ENCODE measurements at places on chromosomes 7 and 10.

- DNase-seq: no peak
Observed at GRCh38 chr7:42961170-42961569, 29.0 kb downstream of the MRPL32 start.

DNA sequence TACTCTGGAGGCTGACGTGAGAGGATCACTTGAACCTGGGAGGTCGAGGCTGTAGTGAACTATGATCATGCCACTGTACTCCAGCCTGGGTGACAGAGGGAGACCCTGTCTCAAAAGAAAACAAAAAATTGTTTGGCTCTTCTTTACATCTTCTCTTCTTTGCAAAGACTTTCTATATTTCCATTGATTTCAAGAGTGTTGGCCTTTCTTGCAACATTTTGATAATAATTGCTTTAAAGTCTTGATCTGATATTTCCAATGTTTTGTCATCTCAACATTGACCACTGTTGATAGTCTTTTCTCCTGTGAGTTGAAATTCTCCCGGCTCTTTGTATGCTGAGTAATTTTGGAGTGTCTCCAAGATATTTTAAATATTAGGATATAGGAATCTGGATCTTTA, 17.8 kb upstream of the CLDN4 start:
- DNase-seq: no peak

GRCh38 chr7:101487105-101487458, 124.4 kb downstream of the COL26A1 start:
- DNase-seq: no peak

GRCh38 chr10:69630651-69631400, 779 bp downstream of the FAM241B start:
- DNase-seq: no peak

- no peak for DNase-seq
Observed at GRCh38 chr7:150737265-150738055, at the start of gene GIMAP5. GIMAP5 (plus strand) TSS chr7:150737418; CDS start chr7:150740885, 3,467 bp downstream.

- DNase-seq: no peak
Observed at GRCh38 chr7:92423710-92424131, 23.6 kb upstream of the GATAD1 start.

- no peak for DNase-seq
Observed at GRCh38 chr10:104254493-104255310, at the start of gene GSTO1. GSTO1 (plus strand) TSS chr10:104254892; CDS start chr10:104254929, 37 bp downstream.

DNA sequence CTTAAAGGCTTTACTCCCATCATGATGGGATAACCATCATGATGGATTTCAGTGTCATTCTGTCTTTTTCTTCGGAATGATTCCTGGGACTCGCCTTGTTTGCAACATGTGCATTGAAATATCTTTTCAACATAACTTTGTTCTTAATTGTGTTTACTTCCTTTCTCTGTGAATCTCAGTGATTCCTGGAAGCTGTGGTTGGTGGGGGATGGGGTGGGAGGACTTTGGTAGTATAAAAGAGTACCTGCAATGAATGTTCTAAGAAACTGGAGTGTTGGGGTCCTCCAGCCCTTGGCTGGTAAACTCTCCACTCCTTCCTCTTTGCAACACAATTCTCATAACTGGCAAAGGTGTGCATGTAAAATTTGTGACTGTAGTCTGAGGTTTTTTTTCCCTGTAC, 11.5 kb upstream of the SH2D4B start:
- no peak for DNase-seq

- no peak for DNase-seq
Observed at GRCh38 chr10:21754410-21755011, 220.5 kb downstream of the MLLT10 start.

- DNase-seq: no peak
Observed at GRCh38 chr7:75963381-75963995, 30.9 kb downstream of the TMEM120A start.

DNA sequence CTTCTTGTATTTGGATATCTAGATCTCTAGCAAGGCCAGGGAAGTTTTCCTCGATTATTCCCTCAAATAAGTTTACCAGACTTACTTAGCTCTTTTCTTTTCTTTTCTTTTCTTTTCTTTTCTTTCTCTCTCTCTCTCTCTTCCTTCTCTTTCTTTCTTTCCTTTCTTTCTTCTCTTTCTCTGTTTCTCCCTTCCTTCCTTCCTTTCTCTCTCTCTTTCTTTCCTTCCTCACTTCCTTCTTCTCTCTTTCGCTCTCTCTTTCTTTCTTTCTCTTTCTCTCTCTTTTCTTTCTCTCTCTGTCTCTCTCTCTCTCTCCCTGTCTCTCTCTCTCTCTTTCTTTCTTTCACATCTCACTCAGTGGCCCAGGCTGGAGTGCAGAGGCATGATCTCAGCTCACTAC, 37.0 kb downstream of the UPP1 start:
- DNase-seq: no peak

DNA sequence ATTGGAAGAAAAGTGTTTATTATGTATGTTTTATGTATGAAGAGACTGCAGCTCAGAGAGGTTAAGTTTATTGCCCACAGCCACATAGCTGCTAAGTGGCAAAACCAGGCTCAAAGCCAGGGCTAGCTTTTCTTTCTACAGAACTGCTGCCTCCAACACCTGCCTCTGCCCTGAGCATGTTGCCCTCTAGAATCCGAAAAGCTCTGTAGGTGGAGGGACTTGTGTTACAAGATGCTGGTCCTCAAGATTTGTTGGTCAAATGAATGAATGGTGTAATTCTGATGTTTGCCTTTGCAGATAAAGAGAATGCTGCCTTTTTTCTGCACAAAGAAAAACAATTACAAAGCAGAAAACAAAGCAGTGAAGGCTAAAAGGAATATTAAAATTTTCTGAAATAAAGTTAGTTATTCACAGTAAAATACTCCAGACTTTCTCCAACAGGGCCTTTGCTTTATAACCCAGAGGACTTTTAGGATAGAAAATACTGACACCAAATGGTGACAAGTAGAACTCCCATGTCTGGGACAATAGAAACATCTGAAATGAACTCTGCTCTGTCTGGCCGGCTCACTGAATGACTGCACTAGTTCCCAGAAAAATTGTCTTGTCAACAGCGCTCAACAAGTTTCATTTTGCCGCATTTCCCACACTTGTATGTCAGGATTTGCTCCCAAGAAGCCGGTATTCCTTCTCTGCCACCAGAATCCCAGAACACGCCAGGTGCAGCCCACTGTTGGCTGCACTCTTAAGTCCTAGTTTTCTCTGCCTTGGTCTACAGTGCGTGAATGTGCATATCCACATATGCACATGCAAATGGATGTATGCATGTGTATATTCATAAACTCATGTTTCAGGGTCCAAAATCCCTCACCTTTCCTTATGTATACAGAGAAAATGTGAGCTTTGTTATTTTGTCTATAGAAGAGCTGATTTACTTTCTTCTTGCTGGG, 11.0 kb upstream of the DNTT start:
- DNase-seq: no peak

DNA sequence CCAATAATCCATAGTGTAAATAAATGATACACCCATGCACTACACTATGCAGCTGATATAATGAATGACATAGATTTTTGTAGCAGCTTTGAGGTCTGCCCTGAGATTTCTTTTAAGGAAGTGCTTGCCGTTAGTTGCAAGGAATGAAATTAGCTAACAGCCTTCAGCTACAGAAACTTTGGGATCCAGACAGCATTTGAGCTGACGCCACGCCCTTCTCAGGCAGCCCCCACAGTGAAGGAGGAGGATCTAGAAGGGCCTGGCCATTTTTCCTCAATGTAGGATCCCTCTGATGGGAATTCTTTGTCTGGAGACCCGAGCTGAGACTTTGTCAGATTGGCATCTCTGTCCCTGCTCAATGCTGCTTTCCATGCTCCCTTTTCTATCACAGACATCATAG, 6.1 kb upstream of the PDK4 start:
- no peak for DNase-seq

GRCh38 chr7:24290004-24290641, 6.1 kb downstream of the NPY start:
- no peak for DNase-seq

DNA sequence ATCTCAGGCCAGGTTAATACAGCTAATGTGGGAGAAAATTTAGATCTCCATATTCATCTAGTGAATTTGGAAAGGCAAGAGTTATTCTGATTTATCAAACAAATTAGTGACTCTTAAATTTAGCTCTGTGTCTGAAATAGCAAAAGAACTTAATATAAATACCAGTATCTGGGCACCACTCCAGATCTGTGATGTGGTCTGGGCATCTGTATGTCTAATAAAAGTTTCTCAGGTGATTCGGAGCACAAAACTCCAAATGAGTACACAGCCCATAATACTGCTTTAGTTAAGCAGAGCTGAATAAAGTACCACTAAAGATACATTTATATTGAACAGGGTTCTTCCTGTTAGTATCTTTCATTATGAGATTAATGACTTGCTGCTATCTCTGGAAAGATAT, 261.4 kb downstream of the BAMBI start:
- no peak for DNase-seq

GRCh38 chr10:3474266-3474665, 301.7 kb upstream of the PITRM1 start:
- DNase-seq: no peak

DNA sequence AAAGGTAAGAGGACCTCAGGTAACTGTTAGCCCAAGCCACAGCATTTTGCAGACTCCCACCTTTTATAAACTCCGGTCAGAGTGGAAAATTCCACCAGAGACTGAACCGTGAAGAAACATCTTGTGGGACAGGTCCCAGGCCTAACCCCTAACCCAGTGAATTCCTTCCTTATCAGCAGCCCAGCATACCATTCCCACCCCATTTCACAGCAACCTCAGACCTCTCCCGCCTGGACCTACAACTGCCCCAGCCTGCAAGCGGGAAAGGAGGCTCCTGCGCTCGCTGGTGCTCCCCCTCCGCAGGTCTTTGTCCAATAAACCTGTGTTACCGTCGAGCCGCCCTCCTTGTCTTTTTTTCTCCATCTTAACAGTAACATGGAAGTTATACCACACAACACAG, 736.6 kb downstream of the MAGI2 start:
- DNase-seq: no peak

- DNase-seq: no peak
Observed at GRCh38 chr10:61130366-61130765, 186.4 kb upstream of the RHOBTB1 start.

GRCh38 chr7:157767506-157768197, 430.8 kb downstream of the DNAJB6 start:
- DNase-seq: no peak

- no peak for DNase-seq
Observed at GRCh38 chr10:775245-776075, 86.0 kb upstream of the DIP2C start.

- no peak for DNase-seq
Observed at GRCh38 chr7:91636129-91636724, 244.3 kb downstream of the MTERF1 start.

DNA sequence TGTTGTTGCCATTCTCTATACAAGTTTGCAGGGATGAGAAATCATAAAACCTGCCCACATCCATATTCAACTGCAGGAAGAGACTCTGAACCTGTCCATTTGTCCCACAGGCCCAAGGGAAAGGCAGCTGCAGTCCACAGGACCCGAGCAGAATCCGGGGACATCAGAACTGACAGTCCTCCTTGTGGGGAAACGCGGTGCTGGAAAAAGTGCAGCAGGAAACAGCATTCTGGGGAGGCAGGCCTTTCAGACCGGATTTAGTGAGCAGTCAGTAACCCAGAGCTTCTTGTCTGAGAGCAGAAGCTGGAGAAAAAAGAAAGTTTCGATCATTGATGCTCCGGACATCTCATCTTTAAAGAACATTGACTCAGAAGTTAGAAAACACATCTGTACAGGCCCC, 23.5 kb downstream of the GIMAP8 start:
- DNase-seq: no peak

GRCh38 chr7:98745722-98746318, 124.0 kb downstream of the TMEM130 start:
- peak; percentile 34 for DNase-seq

DNA sequence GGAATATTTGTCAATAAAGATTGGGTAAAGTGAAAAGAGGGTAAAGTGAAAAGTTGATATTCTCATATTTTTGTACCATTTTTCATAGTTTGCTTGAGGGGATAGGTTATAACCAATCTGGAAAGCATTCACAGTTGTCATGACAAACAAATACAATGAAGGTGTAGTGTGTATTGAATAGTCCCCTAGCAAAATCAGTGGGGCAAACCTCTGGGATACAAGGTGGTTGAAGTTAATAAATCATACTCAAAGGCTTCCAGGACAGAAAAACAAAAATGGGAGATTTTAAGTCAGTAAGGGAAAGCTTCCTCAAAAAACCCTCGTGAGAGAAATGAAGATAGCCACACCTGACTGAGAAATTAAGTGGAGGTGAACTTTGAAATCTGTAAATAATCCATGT, 39.4 kb downstream of the PHTF2 start:
- no peak for DNase-seq

- DNase-seq: no peak
Observed at GRCh38 chr7:116395141-116395791, 104.3 kb upstream of the CAV2 start.

GRCh38 chr7:127677433-127678230, 25.6 kb downstream of the SND1 start:
- DNase-seq: no peak

DNA sequence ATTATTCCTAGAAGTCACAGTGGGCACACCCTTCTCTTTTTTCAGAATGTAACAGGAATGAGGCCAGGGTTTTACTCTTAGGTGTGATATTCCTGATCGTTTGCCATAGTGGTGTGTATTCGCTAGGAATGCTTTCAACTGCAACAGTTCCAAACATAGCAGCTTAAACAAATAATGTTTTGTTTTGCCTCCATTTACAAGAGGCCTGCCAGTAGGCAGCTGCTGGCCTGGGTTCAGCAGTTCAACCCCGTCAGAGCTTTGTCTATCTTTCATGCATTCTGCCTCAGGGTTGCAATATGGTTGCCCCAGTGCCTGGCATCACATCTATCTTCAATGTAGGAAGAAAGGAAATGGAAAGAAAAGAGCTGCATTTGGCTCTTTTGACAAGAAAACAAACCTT, 21.7 kb upstream of the RET start:
- DNase-seq: no peak

GRCh38 chr10:96764425-96765060, 44.2 kb upstream of the PIK3AP1 start:
- no peak for DNase-seq

GRCh38 chr7:45000093-45001032, at the start of gene CCM2:
CCM2 (plus strand) TSS chr7:45000201; CDS start chr7:45000334, 133 bp downstream.
- DNase-seq: no peak

- DNase-seq: no peak
Observed at GRCh38 chr10:29947701-29948060, 111.7 kb downstream of the JCAD start.

GRCh38 chr7:71404726-71405345, 272.9 kb downstream of the GALNT17 start:
- DNase-seq: no peak

- DNase-seq: no peak
Observed at GRCh38 chr7:26688388-26688787, 176.0 kb downstream of the SKAP2 start.

DNA sequence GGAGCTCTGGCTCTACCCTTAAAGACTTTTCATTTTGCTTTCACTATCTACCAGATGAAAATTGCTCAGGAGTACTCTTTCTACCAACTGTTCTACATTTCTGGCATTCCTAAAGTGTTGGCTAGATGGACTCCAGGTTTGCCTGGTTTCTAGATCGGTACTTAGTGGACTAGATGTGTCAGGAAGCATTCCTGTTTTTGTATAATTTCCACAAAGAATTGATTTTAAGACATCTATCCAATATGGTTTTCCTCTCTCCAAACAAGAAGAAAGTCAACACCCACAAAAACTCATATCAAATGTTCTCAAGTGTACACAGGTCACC, 157.7 kb downstream of the CHRM2 start:
- no peak for DNase-seq
